ENCODE measurements at places on chromosomes 11 and 22. TPM values are rescaled to one million over a fixed set of nuclear protein-coding genes. Genes with fewer than 3 reads are reported as not detected.

- no peak for DNase-seq
- no peak overlapping the region for H3K4me3 ChIP-seq
- no peaks in the 10 kb centered on the region for H3K27me3 ChIP-seq
- no peaks in the 10 kb centered on the region for H3K36me3 ChIP-seq
- H3K27ac ChIP-seq: peak overlapping the region; percentile 27
Measured at GRCh38 chr22:17969701-17970113, 54.7 kb downstream of the MICAL3 start.

- no peaks in the 10 kb centered on the region for H3K36me3 ChIP-seq
- no peaks in the 10 kb centered on the region for H3K4me1 ChIP-seq
- no peak overlapping the region for H3K27ac ChIP-seq
- H3K4me3 ChIP-seq: no peak overlapping the region
Measured at GRCh38 chr22:32777987-32778386, 23.5 kb upstream of the TIMP3 start.

DNA sequence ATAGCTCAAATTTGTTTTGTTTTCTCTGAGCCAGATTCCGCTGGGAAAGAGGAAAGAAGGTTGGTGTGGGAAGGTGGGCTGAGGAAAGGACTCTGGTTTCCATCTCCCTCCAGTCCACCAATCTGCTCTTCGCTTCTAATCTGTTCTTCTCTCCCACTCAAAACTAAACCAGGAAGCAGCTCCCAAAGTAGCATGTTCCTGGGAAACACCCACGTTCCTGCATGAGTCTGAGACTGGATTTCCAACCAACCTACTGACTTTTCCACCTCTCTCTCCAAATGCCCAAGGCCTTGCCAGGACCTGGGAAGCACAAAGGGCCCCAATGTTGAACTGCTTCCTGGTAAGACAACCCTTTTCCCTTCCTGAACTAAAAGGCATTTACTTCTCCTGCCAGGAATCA is 110.2 kb downstream of the WT1 start:
- no peaks in the 10 kb centered on the region for H3K36me3 ChIP-seq
- H3K27ac ChIP-seq: no peak overlapping the region
- no peak overlapping the region for H3K4me3 ChIP-seq
- DNase-seq: no peak
- H3K4me1 ChIP-seq: no peaks in the 10 kb centered on the region

- no peak for DNase-seq
- H3K4me1 ChIP-seq: no peaks in the 10 kb centered on the region
- no peak overlapping the region for H3K27ac ChIP-seq
- no peaks in the 10 kb centered on the region for H3K36me3 ChIP-seq
- H3K4me3 ChIP-seq: no peak overlapping the region
Measured at GRCh38 chr11:59418156-59418555, 8.1 kb downstream of the OR5A2 start.

- H3K4me3 ChIP-seq: no peak overlapping the region
- no peak overlapping the region for H3K27ac ChIP-seq
- no peaks in the 10 kb centered on the region for H3K36me3 ChIP-seq
- DNase-seq: no peak
Measured at GRCh38 chr11:46465683-46466082, 74.1 kb upstream of the CHRM4 start.

DNA sequence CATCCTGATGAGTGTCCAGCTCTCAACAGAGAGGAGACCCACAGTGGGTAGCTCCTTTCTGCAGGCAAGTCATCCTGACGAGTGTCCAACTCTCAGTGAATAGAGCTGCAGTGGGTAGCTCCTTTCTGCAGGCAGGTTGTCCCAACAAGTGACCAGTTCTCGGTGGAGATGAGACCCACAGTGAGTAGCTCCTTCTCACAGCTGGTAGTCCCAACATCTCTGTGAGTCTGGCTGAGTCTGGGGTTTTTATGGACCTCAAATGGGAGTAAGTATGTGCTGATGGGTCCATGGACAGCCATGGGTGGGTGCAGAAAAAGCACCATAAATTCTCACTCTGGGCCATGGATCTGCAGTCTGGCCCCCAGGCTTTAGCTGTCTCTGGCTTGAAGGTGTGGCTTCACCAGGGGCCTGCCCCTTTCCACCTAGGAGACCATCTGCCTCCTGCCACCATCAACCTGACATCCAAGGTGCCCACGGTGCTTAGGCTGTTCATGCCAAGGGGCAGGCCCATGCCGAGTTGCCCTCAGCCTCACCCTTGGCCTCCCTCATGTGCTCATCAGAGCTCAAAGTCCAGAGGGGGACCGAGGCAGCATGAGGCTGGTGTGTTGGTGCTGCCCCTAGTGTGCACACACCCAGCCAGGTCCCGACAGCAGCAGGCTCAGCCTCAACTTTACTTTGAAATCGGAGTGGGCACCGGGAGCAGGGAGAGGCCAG is 15.3 kb downstream of the NPAT start:
- H3K27me3 ChIP-seq: no peaks in the 10 kb centered on the region
- peaks cover 18% of the 10 kb centered on the region for H3K4me1 ChIP-seq
- H3K36me3 ChIP-seq: peaks cover 66% of the 10 kb centered on the region
- DNase-seq: no peak
- H3K27ac ChIP-seq: no peak overlapping the region

DNA sequence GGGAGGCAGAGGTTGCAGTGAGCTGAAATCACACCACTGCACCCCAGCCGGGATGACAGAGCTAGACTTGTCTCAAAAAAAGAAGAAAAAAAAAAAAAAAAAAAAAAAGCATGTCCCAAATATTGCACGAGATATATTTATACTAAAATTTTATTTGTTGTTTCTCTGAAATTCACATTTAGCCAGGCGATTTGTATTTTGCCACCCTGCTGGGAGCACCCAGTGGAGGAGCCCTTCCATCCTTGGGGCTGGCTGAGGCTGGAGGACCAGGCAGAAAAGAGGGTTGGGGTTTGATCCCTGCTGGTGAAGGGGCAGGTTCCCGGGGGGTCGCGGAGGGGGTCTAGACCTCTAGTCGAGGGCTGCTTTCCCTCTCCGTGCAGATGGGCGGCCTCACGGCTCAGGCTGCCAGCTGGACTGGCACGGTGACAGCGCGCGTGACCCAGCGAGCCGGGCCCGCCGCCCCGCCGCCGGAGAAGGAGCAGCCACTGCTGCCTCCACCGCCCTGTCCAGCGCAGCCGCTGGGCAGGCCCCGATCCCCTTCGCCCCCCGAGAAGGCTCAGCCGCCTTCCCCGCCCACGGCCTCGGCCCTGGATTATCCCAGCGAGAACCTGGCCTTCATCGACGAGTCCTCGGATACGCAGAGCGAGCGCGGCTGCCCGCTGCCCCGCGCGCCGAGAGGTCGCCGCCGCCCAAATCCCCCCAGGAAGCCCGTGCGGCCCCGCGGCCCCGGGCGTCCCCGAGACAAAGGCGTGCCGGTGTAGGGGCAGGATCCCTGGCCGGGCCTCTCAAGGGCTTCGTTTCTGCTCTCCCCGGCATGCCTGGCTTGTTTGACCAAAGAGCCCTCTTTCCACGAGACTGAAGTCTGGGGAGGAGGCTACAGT is 952 bp upstream of the CATSPERZ start:
- H3K27me3 ChIP-seq: peaks cover 64% of the 10 kb centered on the region
- no peak overlapping the region for H3K27ac ChIP-seq
- peaks cover 22% of the 10 kb centered on the region for H3K4me1 ChIP-seq
- H3K4me3 ChIP-seq: no peak overlapping the region

DNA sequence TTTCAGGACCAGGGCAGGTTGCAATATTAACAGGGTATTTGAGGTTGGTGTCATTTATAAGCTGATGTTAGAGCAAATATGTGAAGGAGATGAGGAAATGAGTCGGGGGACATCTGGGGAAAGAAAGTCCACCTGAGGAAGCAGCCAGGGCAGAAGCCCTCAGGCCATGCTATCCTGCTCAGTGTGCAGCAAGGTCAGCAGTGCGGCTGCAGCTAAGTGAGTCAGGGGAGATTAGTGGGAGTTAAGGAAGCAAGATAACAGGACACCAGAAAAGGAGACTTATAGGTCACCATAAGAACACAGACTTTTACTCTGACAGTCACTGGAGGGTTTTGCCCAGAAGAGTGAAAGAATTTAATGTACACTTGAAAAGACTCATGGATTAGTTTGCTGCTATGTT is 468.9 kb downstream of the NTM start:
- H3K27ac ChIP-seq: no peak overlapping the region
- H3K4me1 ChIP-seq: no peaks in the 10 kb centered on the region
- H3K4me3 ChIP-seq: no peak overlapping the region
- no peaks in the 10 kb centered on the region for H3K36me3 ChIP-seq
- H3K27me3 ChIP-seq: no peaks in the 10 kb centered on the region
- no peak for DNase-seq

GRCh38 chr11:133618544-133618943 is 86.2 kb upstream of the OPCML start:
- no peak overlapping the region for H3K27ac ChIP-seq
- H3K36me3 ChIP-seq: no peaks in the 10 kb centered on the region
- no peak overlapping the region for H3K4me3 ChIP-seq
- no peaks in the 10 kb centered on the region for H3K4me1 ChIP-seq
- no peaks in the 10 kb centered on the region for H3K27me3 ChIP-seq
- no peak for DNase-seq

DNA sequence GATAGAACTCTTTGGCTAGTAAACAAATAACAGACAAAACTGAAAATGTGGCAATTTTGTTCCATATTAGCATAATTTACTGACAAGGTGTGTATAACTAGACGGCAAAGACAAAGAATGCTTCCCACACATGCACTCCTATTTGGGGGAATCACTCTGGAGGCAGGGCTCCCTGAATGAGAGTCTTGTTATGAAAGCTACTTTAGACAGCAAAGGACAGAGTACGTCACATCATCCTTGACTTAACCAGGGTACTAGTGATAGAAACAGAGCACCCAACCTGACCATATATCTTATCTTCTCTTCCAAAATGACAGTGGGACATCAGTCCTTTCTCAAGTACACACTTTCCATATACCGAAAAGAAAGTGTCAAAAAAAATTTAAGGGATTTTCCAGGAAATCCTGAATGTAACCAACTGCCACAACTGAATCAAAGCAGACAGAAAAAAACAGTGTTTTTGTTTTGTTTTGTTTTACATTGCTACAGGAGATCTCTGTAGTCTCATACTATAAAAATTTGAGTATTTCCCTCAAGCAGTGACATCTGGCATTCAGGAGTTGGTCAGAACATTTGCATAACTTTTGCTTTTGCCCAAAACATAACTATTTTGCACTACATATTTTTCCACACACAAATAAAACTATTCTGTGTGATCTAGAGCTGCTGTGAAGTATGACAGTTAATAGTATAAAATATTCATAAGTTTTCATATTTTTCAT is 98.9 kb downstream of the ARHGAP20 start:
- no peaks in the 10 kb centered on the region for H3K27me3 ChIP-seq
- no peak overlapping the region for H3K27ac ChIP-seq
- DNase-seq: no peak
- no peak overlapping the region for H3K4me3 ChIP-seq
- no peaks in the 10 kb centered on the region for H3K4me1 ChIP-seq

GRCh38 chr11:71488681-71489270 is 35.8 kb downstream of the NADSYN1 start:
- H3K4me1 ChIP-seq: no peaks in the 10 kb centered on the region
- no peak overlapping the region for H3K4me3 ChIP-seq

DNA sequence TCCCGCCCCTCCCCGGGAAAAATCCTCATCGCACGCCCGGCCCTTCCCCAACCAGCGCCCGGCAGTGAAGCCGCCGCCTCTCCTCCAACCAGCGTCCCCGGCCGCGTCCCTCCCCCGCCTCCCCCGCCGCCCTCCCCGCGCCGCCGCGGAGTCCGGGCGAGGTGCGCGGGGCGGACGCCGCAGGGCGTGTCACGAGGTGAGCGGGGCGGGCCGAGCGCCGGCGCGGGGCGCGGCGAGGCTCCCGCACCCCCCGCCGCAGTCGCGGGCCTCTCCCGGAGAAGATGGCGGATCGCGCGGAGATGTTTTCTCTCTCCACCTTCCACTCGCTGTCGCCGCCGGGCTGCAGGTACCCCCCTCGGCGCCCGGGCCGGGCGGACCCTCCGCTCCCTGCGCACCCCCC is at the start of gene MAPK8IP2:
MAPK8IP2 (plus strand) TSS at position 256 of the 400 bp plus-strand sequence; CDS start at position 282, 26 bp downstream.
- H3K4me3 ChIP-seq: no peak within 1 kb of the TSS
- no peak within 1 kb of the TSS for H3K27ac ChIP-seq
- no peaks in the 10 kb centered on the region for H3K36me3 ChIP-seq
- no peak for DNase-seq
- H3K27me3 ChIP-seq: peaks cover 23% of the 10 kb centered on the region

DNA sequence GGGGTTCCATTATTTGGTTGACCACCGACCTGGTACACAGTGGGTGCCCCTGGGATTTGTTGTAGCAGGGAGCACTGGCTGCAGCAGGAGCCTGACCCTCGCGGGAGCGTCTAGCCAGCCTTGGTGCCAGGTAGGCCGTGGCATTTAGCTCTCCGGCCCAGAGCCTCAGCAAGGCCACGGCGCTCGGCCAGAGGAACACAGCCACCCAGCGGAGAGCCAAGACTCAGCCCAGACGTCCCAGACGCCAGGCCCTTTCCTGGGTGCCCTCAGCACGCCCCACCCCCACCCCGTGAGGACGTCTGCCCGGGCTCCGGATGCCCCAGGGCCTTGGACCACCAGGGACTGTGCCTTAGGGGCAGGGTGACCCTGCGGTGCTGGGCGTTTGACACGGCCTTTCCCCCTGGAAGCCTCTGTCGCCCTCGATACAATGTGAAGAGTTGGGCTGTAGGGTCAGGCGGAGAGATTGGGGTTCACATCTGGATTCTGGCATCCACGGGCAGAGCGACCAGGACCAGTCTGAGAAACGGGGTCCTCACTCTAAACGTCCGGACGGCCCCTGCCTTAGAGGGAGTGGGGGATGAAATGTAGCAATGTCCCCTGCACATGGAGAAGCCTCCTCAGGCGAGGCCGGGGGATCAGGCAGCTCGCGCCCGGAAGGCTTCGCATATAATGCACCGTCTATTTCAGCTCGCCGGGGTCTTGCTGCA is 99.2 kb upstream of the FGF3 start:
- no peak for DNase-seq
- peaks cover 5% of the 10 kb centered on the region for H3K27me3 ChIP-seq
- no peaks in the 10 kb centered on the region for H3K4me1 ChIP-seq
- no peaks in the 10 kb centered on the region for H3K36me3 ChIP-seq

DNA sequence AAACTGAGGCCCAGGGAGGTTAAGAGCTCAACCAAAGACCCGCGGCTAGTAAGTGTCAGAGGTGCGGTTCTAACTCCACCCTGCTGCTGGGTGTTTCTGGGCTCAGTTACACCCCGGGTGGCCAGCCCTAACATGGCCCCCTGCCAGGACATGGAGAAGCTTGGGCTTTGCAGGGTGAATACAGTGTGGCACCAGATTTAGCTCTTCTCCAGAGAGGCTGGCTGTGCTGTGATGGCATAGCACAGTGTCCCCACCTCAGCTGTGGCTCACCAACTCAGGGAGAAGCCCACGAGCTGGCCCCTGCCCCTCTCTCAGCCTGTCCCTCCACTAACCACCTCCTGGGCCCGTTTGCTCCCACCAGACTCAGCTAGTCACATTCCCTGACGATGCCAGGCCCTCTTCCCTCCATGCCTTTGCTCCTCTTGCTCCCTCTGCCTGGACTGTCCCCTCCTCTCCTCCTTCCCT is 7.0 kb downstream of the UCP3 start:
- no peak overlapping the region for H3K4me3 ChIP-seq
- no peaks in the 10 kb centered on the region for H3K36me3 ChIP-seq
- H3K27ac ChIP-seq: no peak overlapping the region
- no peak for DNase-seq
- H3K27me3 ChIP-seq: no peaks in the 10 kb centered on the region
- peaks cover 48% of the 10 kb centered on the region for H3K4me1 ChIP-seq

GRCh38 chr22:48807155-48807554 is 1020.5 kb downstream of the BRD1 start:
- H3K36me3 ChIP-seq: no peaks in the 10 kb centered on the region
- no peak overlapping the region for H3K4me3 ChIP-seq
- no peak for DNase-seq
- H3K27me3 ChIP-seq: no peaks in the 10 kb centered on the region
- no peaks in the 10 kb centered on the region for H3K4me1 ChIP-seq

TCN2 gene
- 0.28 TPM for total RNA-seq

PPFIBP2 gene
- total RNA-seq: 3.9 TPM

SLC22A8 gene
- not detected for total RNA-seq

CBLIF gene
- not detected for total RNA-seq

OTOG gene
- not detected for total RNA-seq

CHRNA10 gene
- total RNA-seq: 1.1 TPM

ANO9 gene
- total RNA-seq: 26.4 TPM
